NCI-H2029 treated with DMSO at 0.1 percent for 48 hours (cell line): ENCODE measurements at places on chromosomes 12 and 14.

GRCh38 chr12:54214553-54215406, 26.0 kb upstream of the SMUG1 start:
- DNase-seq = peak; percentile 88

DNA sequence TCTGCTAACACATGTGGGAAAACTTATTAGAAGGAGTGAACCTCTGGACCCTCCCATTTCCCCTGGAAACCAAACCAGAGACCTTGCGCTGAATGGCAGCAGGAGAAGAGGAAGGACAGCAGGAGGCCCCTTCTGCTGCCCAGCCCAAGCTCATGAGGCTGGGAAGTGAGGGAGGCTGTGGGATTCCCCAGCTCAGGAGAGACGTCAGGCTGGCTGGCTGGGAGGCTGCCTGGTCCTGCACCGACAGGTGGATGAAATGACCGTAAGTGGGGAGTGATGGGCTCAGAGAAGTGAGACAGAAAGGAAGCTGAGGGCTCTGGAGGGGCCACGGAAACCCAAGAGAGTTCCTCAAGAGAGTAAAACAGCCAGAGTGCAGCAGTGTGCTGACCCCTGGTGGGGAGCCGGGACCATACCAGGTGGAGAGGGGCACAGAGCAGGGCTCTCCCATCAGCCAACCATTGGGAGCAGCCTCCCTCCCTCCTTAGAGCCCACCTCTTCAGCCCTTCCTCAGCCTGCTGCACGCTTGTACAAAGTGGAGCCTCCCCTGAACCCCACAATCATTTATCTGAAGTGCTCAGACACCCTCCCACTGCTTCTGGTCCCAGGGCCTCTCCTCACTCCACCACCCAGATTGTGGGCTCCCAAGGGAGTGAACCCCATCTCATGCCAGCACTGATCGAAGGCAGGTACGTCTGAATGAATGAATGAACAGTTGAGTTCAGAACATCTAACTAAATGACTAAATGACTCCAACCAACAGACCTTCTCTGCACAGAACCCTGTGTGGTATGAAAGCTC, 14.0 kb downstream of the TAMALIN start:
- DNase-seq = no peak

DNA sequence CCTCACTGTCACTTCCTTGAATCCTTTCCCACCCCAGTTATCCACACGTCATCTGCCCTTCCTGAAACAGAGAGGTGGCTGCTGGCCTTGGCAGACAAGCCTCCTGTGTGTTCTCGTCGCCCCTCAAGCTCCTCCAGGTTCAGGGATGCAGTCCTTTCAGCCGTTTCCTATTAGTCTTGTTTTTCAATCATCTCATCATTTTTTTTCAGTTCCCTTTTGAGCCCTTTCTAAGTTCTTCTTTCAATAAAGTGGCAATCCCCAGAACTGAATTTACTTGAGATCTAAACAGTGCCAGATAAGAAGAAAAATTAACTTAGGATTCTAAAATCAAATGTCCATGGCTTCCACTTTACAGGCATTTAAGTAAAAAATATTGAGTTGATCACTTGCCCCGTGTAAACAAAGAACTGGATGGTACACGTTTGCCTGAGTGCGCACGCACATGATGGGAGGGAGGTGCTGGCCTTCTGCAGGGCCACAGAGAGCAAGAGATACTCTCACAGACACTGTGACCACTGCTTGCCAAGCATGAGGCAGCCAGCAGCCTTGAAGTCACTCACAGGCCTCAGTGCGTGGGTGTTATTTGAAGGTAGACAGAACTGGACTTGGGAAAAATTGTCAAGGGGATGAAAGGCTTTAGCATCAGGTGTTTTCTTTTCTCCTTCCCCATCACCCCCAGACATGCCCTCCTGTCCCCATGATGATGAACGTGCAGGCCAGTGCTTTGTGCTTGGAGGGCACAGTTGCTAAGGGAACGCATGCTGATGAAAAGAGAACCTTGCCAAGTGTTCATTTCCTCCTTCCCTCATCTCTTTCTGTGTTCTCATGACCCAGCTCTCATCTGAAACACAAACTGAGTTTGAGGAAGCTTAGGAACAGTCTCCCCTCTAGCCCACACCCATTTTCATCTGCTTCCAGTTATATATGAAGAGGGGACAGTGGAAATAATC, 408.3 kb downstream of the EGLN3 start:
- DNase-seq = peak; percentile 80

GRCh38 chr12:26636710-26637328, 196.2 kb downstream of the ITPR2 start:
- DNase-seq = no peak

DNA sequence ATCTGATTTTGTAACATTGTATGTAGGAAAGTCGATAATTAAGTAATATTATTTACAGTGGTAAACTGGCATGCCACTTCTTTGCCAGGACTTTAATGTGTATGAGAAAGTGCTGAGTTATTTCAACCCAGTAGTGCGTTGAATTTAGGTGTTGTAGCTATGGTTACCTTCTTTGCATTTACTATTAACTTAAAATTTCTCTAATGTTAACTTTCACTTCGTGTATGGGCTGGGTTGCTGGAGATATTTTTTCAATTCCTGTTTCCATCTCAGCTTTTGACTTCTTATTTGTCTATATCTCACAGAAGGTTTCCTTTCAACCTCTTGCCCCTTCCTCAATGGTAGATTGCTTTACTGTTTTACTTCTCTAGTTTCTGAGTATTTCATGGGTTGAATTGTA, 1345.6 kb downstream of the FSCB start:
- no peak for DNase-seq

GRCh38 chr12:106521901-106522300, 60.9 kb upstream of the RFX4 start:
- DNase-seq = no peak

DNA sequence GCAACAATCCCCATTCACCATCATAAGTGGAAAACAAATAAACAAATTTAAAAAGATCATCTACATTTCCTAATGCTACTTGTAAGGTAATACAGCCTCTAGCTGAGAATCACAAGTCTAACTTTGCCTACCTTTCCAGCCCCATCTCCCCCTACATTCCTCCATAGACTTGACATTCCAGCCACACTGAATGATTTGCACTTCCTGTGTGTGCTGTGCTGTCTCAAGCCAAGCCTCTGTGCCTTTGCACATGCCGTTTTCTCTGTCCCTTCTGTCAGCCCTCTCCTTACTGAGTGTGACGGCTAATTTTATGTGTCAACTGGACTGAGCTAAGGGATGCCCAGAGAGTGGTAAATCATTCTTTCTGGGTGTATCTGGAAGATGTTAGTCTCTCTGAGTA, 82.4 kb upstream of the MBIP start:
- no peak for DNase-seq

DNA sequence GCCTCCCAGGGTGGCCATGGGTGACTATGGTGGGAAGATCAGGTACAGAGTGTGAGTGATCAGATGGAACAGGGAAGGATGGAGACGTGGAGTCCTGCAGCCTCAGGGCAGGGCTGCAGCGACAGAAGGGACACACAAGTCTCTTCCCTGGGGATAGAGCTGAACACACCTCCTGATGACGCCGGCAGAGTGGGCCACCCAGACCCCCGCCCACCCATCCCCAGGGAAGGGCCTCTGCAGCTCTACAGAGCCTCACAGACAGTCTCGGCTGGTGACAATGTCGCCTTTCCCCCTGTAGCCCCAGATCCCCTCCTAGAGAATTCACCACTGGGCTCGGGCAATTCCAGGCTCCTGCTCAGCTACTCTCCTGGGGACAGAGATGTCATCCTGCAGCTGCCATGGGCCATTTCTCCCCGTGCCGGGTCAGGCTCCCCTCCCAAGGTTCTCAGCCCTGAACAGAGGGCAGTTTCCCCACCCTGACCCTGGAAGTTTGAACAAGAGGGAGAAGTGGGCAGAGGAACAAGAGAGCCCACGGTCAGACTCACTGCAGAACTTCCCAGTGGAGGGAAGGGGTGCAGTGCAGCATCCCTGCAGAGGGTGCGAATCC, 115.7 kb downstream of the NCOR2 start:
- DNase-seq = no peak

- peak; percentile 43 for DNase-seq
These were observed 23.3 kb downstream of the CHGA start for GRCh38 chr14:92945959-92946846.

- DNase-seq = no peak
These were observed 13.0 kb upstream of the APOBEC1 start for GRCh38 chr12:7678744-7679143.

- DNase-seq = no peak
These were observed 5.6 kb downstream of the TMEM119 start for GRCh38 chr12:108592033-108592909.

GRCh38 chr14:76724651-76725550, 36.4 kb upstream of the VASH1 start:
- DNase-seq = no peak
